ENCODE measurements at places on chromosomes 11 and 22. TPM values are rescaled to one million over a fixed set of nuclear protein-coding genes. Genes with fewer than 3 reads are reported as not detected.
A peak's percentile ranks its signal among the peaks of the same experiment; 100 is the strongest.

DNA sequence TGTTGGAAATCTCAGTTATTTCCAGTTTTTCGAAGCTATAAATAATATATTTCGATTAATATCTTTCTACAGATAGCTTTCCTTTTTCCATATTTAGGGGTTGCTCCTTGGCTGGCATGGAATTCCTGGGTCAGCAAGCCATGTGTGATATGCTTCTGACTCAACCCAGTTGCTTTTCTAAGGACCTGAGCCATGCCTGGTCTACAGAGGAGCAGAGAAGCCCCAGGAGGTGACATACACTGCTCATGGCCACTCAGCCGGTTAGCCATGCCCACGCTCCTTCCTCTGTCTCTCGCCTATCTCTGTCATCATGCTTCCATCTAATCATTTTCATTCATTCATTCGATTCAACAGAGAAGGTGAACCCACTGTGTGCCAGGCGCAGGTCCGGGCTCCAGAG lies 23.2 kb upstream of the PDGFB start:
- no peak for DNase-seq

DNA sequence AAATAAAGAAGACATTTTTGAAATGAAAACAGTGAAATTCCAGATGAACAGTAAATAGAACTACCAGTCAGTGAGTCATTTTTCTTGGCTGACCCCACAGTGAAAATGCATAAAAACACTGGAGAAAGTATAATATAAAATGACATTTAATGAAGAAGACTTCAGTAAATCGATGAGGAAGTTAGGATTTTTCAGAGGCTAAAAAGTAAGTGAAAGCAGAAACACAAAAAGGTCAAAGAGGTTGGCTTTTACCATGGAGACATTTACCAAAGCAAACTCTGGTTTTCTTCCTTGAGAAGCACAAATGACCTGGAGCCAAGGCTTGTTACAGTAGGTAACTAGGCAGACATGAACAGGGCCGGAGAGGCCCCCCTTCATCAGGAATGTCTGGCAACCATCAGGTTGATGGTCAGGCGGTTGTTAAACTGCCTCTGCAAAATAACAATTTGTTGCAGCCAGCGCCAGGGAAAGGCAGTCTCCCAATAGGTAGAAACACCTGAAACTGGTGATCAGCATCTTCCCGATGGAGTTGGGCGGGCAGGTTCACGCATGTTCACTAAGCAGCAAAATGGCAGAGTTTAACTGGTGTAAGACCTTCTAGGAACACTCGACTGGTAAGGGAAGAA lies 16.7 kb upstream of the TMEM123 start:
- DNase-seq = no peak

DNA sequence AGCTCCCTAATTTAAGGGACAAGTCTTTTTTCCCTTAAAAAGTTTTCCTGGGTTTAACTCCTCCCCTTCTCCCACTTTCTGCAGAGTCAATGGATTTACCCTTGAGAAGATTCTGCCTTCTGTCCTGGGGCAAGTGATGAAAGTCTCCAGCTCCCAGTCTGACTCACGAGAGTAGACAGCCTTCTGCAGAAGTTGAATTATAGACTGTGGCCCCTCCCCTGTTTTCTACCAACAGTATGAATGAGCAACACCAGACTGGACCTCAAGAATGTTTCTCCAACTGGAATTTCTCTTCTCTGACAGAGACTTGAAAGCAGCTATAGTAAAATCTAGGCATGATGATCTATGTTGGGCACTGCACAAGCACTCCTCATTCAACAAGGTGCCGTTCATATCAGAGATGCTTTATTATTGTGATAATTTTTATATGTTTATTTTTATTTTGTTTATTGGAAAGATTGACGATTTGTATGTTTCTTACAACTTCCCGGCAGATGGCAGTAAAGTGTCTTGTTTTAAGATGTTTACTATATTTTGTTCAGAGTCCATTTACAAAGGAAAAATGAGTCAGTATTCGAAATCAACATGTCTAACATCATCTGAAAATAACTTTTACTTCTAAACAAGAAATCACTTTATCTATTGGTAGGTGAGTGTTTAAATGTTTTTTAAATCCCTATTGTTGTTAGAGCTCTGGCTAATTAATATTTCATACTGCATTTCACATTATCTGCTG lies 56.6 kb downstream of the LMO2 start:
- no peak for DNase-seq

- DNase-seq = no peak
Observed at GRCh38 chr11:79237703-79238102, 203.1 kb downstream of the TENM4 start.

GRCh38 chr22:42160251-42160650 lies 29.6 kb upstream of the CYP2D6 start:
- DNase-seq = no peak

Gene OR5D16
- not detected for total RNA-seq

- no peak for DNase-seq
Observed at GRCh38 chr22:48799227-48799970, 1028.3 kb downstream of the BRD1 start.

- no peak for DNase-seq
Observed at GRCh38 chr11:123137431-123138224, 57.4 kb downstream of the CLMP start.

- no peak for DNase-seq
Observed at GRCh38 chr11:94815705-94816344, 47.7 kb downstream of the AMOTL1 start.

DNA sequence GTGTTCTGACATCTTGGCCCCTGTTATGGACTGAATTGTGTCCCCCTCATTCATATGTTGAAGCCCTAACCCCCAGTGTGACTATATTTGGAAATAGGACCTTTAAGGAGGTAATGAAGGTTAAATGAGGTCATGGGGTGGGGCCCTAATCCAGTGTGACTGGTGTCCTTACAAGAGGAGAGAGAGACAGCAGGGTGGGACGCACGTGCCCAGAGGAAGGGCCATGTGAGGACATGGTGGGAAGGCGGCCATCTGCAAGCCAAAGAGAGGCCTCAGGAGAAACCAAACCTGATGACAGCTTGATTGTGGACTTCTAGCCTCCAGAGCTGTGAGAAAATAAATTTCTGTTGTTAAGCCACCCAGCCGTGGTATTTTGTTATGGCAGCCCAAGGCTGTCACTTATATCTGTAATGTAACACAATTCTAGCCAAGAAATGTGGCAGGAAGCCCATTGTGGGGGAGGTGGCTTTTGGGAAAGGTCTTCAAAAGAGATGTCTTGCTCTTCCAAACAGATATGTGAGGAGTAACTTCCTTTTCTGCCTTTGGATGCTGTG lies 23.7 kb downstream of the SLC22A6 start:
- DNase-seq = no peak

Gene OR9G1
- total RNA-seq = not detected

- no peak for DNase-seq
Observed at GRCh38 chr22:22429369-22430108, 79.0 kb downstream of the ZNF280B start.

Gene GLYATL2
- total RNA-seq = not detected

DNA sequence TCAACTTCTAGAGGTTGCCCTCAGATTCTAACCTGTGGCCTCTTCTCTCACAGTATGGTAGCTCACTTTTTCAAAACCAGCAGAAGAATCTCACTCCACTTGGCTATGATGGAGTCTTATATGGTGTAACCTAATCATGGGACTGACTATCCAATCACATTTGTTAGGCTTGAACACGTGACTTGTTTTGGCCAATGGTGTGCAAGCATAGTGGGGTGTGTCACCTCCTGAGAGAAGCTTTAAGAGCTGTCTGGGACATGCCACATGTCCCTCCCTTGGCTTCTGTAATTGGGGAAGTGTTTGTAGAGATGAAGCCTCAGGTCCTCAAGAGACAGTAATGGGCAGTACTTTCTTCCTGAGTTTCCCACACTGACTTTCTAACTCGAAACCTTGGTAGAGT lies 12.8 kb upstream of the SMIM38 start:
- no peak for DNase-seq

Gene TPBGL
- not detected for total RNA-seq

Gene NCF4
- 8.7 TPM for total RNA-seq

GRCh38 chr11:86116386-86116726 lies 47.5 kb upstream of the PICALM start:
- DNase-seq = peak; percentile 59

DNA sequence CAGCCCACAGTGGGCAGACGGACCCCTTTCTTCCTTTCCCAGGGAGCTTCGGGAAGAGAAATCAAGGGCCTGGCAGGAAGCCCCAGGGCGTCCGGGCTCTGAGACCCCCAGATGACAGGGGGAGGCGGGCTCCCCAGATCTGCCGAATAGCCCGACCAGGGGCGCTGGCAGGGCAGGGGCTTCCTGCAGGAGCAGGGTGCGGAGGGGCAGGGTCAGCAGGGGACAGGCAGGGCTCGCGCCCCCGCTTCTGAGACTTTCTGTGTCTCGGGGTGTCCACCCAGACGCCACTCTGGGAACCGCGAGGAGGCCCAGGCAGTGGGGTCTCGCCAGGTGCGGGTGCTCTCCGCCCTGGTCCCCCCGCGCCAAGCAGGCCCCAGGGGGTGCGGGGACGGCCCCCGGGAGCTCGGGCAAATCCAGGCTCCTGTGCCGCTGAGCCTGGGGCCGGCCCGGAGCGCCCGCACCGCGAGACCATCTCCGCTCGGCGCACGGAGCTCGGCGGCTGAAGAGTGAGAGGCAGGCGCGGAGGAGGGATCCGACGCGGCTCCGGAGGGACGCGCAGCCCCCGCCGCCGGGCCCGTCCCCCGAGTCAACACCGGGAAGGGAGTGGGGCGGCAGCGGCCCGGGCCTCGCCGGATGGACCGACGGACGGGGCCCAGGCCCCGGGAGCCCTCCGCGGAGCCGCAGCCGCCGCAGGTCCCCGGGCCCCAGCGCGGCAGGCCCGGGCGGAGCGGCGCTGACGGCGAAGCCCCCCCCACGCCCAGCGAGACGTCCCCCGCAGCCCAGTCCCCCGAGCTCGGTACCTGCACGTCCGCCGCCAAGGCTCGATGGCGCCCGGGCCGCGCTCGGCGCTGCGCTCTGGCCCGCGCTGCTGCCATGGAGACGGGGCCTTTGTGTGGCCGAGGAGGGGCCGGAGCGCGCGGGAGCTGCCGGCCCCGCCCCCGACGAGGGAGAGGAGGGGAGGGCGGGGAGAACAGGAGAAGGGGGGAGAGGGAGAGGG lies at the start of gene PLXNB2:
PLXNB2 (minus strand) TSS at position 894 of the 997 bp plus-strand sequence. CDS start 17,062 bp downstream, outside the sequence.
- peak; percentile 44 for DNase-seq

Gene DGCR2
- total RNA-seq = 17.4 TPM

DNA sequence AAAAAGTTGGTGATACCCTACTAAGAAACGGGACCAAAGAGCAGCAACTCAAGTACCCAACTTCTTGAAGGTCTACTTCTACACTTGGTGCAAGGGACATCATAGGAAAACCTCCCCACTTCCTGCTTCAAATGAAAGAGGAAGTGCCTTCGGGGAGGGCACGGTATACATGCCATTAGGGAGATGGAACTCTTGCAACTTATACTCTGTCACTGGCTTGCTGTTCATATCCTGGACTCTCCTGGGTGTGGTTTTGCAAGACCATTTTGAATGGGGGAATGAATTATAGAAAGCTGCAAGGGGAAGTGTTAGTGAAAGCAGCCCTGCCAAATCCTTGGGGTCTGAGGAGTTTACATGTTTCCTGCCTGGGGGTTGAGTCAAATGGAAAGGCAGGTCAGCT lies 41.9 kb downstream of the CSNK2A3 start:
- no peak for DNase-seq

Gene RFPL2
- total RNA-seq = 0.52 TPM

GRCh38 chr22:40363059-40363458 lies 7.3 kb upstream of the SGSM3 start:
- DNase-seq = no peak

Gene SLC25A18
- total RNA-seq = not detected

Gene CBLIF
- not detected for total RNA-seq

Gene OR5D13
- total RNA-seq = not detected

Gene CRYBB2
- not detected for total RNA-seq

Gene SCT
- total RNA-seq = not detected

Gene CST6
- total RNA-seq = not detected

DNA sequence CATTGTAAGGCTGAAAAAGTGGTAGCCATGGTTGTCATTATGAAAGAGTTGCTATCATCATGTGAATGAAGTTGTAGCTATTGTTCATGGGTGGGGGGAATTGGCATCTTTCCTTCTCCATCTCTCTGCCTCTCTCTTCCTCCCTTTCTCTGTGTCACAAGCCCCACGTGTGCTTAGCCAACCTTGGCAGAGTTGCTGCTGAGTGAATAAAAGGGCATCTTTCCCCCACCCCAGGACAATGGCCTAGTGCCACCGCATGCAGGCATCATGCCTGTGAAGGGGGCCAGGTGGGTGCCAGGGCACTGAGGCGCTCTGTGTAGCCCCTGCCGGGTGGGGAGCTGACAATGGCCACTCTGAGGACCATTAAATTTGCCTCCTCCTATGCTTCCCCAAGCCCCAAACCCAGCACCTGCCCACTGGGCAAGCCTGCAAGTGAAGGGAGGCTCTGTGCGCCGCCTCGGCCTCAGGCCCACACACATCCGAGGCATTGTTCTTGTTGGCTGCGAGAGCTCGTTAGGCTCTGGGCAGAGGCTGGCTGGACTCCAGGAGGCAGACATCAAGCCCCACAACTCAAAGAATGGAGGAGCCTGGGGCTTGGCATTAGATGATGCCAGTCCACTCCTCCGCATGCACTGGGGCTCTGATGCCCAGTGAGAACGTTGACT lies 103.9 kb downstream of the SEZ6L start:
- DNase-seq = no peak

Gene LARGE1
- total RNA-seq = 2.0 TPM

GRCh38 chr22:38347181-38347943 lies 30.1 kb upstream of the CSNK1E start:
- DNase-seq = no peak

Gene SLC36A4
- 13.9 TPM for total RNA-seq

DNA sequence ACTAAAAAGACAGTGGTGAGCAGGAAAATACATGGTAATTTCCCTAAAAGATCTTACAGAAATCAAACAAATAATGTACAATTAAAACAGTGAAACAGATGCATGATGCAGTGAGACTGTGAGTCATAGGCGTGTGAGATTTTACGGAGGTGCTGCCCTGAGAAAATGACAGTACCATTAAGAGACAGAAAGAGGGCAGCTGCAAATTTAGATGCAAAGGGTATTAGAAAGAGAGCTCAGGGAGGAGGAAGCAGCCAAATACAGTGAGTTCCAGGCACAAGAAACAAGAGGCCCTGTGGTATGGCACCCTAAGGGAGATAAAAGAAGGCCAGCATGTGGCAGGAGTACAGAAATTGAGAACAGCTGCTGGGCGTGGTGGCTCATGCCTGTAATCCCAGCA lies 88.5 kb upstream of the FIBIN start:
- DNase-seq = no peak

GRCh38 chr22:30781271-30781875 lies 86.7 kb downstream of the OSBP2 start:
- DNase-seq = no peak

Data from activated CD4-positive, alpha-beta memory T cell treated with anti-CD3 and anti-CD28 coated beads for 36 hours (primary cell).